Stromal cell of bone marrow (primary cell): ENCODE measurements at places on chromosomes 7 and 10.

GRCh38 chr10:104246976-104247375 lies 7.7 kb upstream of the GSTO1 start:
- DNase-seq: peak; percentile 97

- DNase-seq: peak; percentile 30
Measured at GRCh38 chr7:111741811-111742240, 179.5 kb upstream of the IMMP2L start.

GRCh38 chr10:63528084-63528744 lies 7.0 kb downstream of the REEP3 start:
- no peak for DNase-seq

DNA sequence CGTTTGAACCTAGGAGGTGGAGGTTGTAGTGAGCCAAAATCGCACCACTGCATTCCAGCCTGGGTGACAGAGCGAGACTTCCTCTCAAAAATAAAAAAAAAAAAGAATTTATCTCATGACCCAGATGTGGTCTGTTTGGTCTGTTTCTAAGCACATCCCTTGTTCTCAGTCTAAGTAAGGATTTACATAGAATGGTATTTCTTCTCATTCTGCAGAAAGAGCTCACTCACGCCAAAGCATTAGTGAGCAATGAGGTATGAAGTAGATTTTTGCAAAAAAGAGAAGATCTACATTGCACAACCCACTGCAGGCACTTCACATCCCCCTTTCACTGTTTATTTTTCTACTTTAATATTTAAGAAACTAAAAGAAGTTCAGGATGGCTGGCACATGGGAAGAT lies 76.5 kb upstream of the FGL2 start:
- DNase-seq: no peak

GRCh38 chr7:93054975-93055374 lies 62.8 kb downstream of the SAMD9 start:
- no peak for DNase-seq

DNA sequence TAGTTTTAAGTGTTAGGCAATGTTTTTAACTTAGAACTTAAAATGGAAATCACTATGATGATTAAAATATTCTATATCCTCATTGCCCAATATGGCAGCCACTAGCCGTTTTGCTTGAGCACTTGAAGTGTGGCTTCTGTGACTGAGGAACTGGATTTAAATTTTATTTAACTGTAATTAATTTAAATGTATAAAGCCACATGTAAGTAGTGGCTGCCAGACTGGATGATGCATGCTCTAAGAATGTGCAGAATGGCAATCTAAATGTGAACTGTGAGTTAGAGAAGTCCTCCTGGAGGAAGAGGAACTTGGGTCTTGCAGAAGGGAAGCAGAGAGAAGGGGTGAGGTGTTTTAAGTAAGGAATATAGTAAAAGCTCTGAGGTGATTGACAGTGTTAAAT lies 451.4 kb downstream of the SUGCT start:
- no peak for DNase-seq

- DNase-seq: no peak
Measured at GRCh38 chr7:101832205-101832631, 14.8 kb downstream of the CUX1 start.

DNA sequence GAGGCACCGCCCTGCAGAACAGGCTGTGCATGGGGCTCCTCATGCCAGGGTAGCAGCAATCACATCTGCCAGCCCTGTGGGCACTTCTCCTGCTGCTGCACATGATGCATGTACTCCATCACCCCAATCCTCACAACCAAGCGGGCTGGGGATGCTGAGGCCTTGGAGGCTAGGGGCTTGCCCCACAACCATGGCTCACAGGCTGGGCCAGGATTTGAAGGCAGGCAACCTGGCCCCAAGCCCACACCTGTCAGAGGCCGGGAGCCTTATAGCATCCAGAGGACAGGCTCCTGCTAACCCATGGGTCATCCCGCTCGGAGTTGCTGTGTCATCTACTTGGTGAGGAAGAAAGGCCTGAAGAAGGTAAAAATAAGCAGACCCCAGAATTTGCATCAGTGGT lies 2.2 kb downstream of the POLM start:
- no peak for DNase-seq

- DNase-seq: no peak
Measured at GRCh38 chr7:47314248-47314647, 267.7 kb downstream of the TNS3 start.

DNA sequence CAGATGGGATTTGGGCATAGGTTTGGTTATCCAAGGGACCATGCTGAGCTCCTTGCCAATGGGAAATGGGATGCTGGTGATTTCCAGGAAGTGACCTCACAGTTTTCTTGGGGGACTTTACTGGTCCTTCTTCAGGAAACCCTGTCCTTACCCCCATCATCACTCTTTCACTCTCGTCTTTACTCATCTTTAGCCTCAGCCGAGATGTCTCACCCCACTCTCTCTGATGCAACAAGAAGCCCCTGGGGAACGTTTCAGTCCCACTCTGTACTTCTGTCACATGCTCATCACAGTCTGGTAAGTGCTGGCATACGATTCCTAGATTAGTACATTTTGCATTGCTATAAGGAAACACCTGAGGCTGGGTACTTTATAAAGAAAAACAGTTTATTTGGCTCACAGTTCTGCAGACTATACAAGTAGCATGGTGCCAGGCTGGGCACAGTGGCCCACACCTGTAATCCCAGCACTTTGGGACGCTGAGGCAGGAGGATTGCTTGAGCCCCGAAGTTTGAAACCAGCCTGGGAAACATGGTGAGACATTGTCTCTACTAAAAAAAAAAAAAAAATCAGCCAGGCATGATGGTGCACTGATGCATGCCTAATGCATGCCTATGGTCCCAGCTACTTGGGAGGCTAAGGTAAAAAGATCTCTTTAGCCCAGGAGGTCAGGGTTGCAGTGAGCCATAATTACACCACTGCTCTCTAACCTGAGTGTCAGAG lies 63.5 kb upstream of the VKORC1L1 start:
- DNase-seq: no peak

DNA sequence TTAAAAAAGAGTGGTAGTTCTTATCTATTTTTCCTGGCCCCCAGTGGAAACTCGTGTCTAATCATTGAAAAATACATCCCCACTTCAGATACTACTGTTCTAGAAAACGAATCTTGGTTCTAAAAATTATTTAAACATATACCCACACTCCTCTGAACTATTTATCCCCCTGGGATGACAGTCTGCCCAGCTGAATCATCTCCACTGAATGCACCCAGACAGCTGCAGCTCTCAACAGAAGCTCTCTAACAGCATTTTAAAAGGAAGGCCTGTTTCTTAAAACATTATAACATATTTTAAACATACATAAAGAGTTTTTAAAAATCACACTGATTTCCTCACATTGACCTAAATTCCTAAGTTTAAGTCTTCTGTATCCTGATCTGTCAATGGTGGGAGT lies 544.6 kb upstream of the PHF14 start:
- DNase-seq: no peak

DNA sequence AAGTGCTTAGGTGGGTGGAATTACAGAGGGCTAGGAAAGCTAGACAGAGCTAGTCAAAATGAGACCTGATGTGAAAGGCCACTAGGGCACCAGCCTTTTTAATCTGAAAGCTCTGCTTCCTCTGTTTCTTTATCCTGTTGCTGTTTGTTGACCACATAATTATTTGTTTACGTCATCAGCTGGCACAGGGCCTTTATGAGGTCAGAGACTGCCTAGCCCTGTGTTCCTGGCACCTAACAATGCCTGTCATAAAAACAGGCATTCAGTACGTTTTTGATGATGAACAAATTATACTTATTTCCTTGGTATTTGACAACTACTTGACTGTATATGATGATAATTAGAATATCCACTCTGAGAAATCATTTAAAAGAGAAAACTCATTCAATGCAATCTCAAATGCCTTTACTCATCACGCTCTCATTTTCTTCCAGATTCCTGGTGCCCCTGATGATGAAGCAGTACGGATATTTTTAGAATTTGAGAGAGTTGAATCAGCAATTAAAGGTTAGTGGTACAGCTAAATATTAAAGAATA lies 26.0 kb downstream of the RBM17 start:
- DNase-seq: no peak

GRCh38 chr7:133394369-133394768 lies 141.5 kb downstream of the EXOC4 start:
- DNase-seq: no peak

- no peak for DNase-seq
Measured at GRCh38 chr10:81963606-81964005, 88.6 kb downstream of the NRG3 start.

- DNase-seq: peak; percentile 82
Measured at GRCh38 chr7:130281260-130281659, 11.7 kb upstream of the CPA4 start.

- no peak for DNase-seq
Measured at GRCh38 chr7:46982928-46983327, 599.0 kb downstream of the TNS3 start.

- peak; percentile 14 for DNase-seq
Measured at GRCh38 chr10:94439275-94439861, 37.0 kb downstream of the TBC1D12 start.

DNA sequence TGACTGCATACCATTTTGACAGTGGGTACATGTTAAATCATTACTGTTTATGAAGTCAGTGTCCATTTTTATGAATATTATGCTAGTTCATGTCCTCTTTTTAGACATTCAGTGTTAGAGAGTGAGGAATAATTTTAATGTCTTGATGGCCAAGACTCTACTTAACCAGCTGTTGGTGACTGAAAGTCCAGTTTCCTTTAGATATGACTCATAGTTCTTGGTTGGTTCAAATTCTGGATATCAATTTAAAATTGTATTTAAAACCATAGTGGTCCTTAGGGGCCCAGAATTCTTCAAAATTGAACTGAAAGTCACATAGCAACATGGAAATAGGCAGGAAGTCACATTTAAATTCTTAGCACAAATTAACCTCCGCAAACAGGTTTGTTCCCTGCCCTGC lies 196.5 kb upstream of the PRPS1L1 start:
- no peak for DNase-seq

- no peak for DNase-seq
Measured at GRCh38 chr10:72328045-72328828, 26.5 kb downstream of the DNAJB12 start.

GRCh38 chr10:43904844-43905243 lies 256.2 kb upstream of the ZNF32 start:
- DNase-seq: no peak

DNA sequence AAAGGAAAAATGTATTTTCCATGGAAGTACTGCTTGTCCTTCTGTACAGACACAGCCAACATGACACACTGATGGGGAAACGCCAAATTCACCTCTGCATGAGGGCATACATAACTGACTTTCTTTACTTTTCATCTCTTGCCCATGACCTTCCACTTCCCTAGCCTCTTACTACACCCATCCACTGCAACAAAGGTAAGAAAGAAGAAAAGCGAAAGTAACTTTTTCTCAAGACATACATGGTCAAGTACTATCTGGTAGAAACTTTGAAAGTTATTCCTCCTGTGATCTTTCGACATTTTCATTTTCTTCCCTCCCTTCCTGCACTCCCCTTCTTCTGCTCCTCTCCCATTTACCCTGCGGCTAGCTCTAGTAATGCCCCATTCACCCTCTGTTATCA lies 130.8 kb downstream of the USP6NL start:
- DNase-seq: no peak

GRCh38 chr7:43750016-43750887 lies 8.2 kb upstream of the BLVRA start:
- DNase-seq: no peak

- peak; percentile 39 for DNase-seq
Measured at GRCh38 chr7:70829221-70830059, 302.5 kb upstream of the GALNT17 start.

GRCh38 chr7:2040201-2040892 lies 192.4 kb downstream of the MAD1L1 start:
- DNase-seq: no peak

- DNase-seq: no peak
Measured at GRCh38 chr7:80206763-80207162, 72.1 kb downstream of the GNAI1 start.

DNA sequence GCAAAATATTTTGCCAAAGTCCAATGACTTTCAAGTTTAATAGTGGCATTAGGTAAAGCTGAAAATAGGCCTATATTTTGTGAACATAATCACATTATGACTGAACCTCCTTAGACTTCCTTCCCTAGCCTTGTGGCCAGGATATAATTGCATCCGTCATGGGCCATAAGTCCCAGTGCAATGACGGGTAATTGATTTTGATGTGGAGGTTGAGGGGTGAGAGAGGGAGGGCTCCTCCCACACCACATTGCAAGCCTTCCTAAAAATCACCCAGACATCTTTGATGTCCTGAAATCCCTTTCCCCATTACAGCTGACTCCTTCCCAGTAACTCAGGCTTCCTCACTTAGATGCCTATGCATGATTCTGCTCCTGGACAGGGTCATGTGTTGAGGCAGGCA lies 25.6 kb downstream of the TAS2R41 start:
- DNase-seq: no peak

DNA sequence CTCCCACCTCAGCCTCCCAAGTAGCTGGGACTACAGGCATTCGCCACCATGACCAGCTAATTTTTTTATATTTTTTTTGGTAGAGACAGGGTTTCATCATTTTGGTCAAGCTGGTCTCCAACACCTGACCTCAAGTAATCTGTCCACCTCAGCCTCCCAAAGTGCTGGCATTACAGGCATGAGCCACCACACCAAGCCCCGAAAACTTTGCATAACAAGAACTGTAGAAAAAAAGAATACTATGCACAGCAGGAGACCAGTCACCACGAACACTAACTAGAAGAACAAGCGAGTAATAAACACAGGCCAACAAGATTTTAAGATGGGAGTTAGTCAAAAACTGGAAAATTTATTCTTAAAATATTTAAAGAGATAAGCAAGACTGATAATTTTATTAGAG lies 447.0 kb downstream of the ETV1 start:
- no peak for DNase-seq

GRCh38 chr10:22908837-22909236 lies 19.0 kb upstream of the ARMC3 start:
- no peak for DNase-seq

- no peak for DNase-seq
Measured at GRCh38 chr7:129394101-129394500, 40.1 kb upstream of the STRIP2 start.

DNA sequence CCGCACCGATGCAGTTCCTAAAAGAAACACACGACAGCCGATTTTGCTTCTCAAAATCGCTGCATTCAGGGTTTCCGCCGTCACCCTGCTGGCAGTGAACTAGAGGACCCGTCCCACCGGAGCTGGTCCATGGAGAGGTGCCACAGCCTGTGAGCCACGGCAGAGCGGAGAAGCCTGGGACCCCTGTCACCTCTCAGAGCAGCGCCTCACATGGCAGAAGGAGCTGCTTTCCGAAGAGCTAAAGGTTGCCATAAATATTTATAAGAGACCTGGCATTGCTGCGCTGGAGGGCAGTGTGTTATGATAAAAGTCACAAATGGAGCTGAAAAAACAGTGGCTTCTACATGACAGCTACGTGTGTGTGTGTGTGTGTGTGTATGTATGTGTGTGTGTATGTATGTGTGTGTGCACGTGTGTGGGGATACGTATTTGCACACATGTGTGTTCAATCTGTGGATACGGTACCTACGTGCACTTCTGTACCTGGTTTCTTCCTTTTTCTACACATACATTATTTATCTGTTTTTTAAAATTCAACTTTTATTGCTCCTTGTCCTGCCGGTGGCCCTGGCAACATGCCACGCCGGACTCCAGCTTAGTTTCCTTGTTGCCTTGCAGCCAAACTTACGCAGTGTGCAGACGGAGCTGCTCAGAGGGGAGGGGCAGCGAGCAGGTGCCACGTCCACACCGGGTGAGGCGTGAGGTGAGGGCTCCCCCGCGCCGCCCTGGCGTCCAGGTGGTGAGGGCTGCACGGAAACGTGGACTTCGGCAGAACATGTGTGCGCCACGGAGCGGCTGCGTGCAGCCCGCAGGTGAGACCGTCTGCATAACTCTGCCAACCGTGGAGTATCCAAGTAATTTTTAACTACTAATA lies 115.2 kb upstream of the PITRM1 start:
- no peak for DNase-seq

GRCh38 chr7:40437498-40437897 lies 302.7 kb downstream of the SUGCT start:
- DNase-seq: peak; percentile 82
